ENCODE measurements at places on chromosomes 3 and 15. TPM values are rescaled to one million over a fixed set of nuclear protein-coding genes. Genes with fewer than 3 reads are reported as not detected.

ADCY5 gene
- 0.56 TPM for total RNA-seq

- no peak overlapping the region for H3K27ac ChIP-seq
- H3K36me3 ChIP-seq: no peaks in the 10 kb centered on the region
- H3K4me3 ChIP-seq: no peak overlapping the region
- DNase-seq: peak; percentile 12
These were observed 81.7 kb downstream of the WNT5A start for GRCh38 chr3:55405436-55405835.

EBLN2 gene
- total RNA-seq: 6.4 TPM

GRCh38 chr3:113270786-113271185 lies 59.4 kb downstream of the BOC start:
- no peak overlapping the region for H3K4me3 ChIP-seq
- DNase-seq: no peak
- peaks cover 3% of the 10 kb centered on the region for H3K4me1 ChIP-seq

GRCh38 chr3:155494332-155494731 lies 200.8 kb upstream of the STRIT1 start:
- no peak overlapping the region for H3K27ac ChIP-seq
- no peak overlapping the region for H3K4me3 ChIP-seq
- no peaks in the 10 kb centered on the region for H3K27me3 ChIP-seq

SPCS1 gene
- 50.5 TPM for total RNA-seq

GRCh38 chr3:175778994-175779393 lies 919.9 kb downstream of the NAALADL2 start:
- no peak for DNase-seq
- H3K4me3 ChIP-seq: no peak overlapping the region
- H3K36me3 ChIP-seq: no peaks in the 10 kb centered on the region
- no peak overlapping the region for H3K27ac ChIP-seq
- no peaks in the 10 kb centered on the region for H3K27me3 ChIP-seq
- H3K4me1 ChIP-seq: no peaks in the 10 kb centered on the region

DNA sequence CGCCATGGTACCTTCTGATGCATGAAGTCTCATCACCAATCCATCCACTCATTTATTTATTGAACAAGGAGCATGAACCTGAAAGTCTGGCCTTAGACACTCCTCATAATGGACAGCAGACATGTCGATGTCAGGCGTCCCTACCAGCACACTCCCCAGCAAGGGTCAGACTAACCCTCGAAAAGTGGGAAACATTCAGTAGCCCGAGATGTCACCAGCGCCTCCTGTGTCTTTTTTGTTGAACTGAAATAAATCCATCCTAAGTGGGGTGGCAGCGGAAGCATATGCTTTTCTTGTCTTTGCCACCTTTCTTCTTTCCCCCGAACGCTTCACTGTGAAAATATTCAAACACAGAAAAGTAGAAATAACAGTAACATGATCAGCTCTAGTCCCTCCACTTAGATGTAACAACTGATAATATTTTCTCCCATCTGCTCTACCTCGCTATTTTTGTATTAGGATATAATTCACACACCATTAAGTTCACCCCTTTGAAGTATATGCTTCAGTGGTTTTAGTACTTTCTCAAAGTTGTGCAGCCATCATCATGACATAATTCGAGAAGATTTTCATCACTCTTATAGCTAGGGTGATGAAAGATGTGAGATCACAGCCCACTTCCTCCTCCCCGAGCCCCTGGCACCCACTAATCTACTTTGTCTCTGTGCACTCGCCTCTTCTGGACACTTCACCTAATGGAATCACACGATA lies 121.6 kb downstream of the ADAMTS17 start:
- no peaks in the 10 kb centered on the region for H3K27me3 ChIP-seq
- H3K4me1 ChIP-seq: no peaks in the 10 kb centered on the region
- no peak for DNase-seq
- H3K4me3 ChIP-seq: no peak overlapping the region

DNA sequence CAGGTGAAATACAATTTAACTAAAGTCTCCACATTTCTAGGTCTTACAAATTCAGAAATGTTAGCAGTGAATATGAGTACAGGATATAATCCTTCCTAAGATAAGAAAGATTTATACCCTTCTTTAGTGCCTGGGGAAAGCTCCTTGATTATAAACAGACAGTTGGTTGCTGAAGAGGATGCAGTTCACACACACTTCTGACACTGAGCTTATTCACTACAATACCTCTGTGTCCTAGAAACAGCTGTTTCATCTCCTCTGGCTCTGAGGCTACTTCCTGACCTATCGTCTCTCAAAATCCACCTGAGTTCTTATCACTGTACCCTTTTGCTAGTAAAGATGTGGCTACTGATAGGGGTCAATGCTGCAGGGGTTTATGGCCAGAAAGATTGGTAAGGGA lies 57.1 kb downstream of the TP63 start:
- H3K27me3 ChIP-seq: no peaks in the 10 kb centered on the region
- peaks cover 2% of the 10 kb centered on the region for H3K4me1 ChIP-seq
- H3K27ac ChIP-seq: no peak overlapping the region
- no peaks in the 10 kb centered on the region for H3K36me3 ChIP-seq
- no peak overlapping the region for H3K4me3 ChIP-seq
- DNase-seq: peak; percentile 13

DNA sequence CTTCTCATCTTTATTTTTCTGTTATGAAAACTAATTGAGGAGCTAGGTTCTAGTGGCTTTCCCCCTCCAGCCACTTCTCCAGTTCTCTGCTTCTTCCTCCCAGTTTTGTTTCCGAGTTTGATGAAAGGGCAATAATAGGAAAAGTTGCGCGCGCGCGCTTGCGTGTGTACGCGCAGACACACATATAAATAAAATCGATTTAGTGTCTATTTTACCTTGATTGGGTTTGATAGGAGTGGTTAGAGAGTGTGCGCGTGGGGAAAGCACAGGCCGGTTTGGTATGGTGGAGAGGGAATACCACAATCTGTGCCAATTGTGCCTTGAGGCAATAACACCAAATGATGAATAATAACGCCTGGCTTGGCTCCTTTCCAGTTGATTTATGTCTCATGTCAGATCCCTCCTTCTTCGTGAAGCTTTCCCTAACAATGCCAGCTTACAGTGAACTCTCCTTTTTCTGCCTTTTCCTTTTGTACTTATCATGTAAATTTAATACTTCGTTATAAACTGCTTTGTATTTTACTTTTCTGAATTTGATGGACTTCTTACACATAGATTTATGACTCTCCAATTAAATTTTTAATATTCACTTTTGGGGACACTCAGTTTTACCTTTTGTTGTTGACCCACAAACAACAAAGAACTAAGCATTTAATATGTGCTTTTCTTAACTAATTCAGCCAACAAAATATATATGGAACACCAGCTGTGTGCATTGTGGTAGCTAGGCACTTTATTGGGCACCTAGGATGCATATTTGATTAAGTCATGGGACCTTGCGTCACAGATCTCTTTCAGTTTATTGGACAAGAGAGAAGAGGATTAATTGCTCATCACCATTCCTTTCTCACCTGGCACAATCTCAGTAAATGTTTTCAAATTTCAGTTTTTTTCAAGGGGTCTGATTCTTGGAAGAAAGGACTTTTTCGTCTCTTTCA lies 1.7 kb downstream of the TIPARP start:
- peak overlapping the region; percentile 61 for H3K27ac ChIP-seq
- peak; percentile 86 for DNase-seq
- H3K36me3 ChIP-seq: peaks cover 16% of the 10 kb centered on the region
- peak overlapping the region; percentile 71 for H3K4me3 ChIP-seq
- peaks cover 12% of the 10 kb centered on the region for H3K4me1 ChIP-seq

CD200 gene
- 1.1 TPM for total RNA-seq

DNA sequence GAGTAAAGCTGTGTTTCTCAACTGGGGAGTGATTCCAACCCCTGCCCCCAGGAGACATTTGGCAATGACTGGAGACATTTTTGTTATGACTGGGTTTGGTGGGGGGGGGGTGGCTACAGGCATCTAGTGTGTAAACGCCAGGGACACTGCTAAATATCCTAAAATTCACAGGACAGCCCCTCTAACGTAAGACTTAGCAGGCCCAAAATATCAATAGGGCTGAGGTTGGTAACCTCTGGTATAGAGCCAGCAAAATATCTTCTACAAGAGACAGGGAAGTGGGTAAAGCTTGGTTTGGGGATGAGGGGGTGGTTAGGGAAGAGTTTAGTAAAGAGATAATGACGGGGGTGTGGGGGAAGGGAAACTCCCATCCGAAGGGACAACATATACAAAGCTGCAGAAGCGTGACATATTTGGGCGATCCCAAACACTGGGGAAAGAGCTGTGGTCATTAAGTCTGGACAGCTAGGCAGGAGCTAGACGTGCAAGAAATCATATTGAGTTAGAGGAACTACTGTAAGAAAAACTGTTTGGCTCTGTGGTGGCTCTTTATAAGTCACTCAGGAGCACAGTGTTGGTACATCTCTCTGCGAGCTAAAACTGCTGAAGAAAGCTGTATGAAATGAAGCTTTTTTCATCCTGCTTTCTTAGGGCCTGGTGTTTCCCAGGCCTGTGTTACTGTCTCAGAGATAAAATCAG lies 697 bp upstream of the TRIM69 start:
- H3K36me3 ChIP-seq: peaks cover 3% of the 10 kb centered on the region
- peak; percentile 16 for DNase-seq
- no peak overlapping the region for H3K27ac ChIP-seq
- H3K27me3 ChIP-seq: no peaks in the 10 kb centered on the region
- peaks cover 6% of the 10 kb centered on the region for H3K4me1 ChIP-seq

DNA sequence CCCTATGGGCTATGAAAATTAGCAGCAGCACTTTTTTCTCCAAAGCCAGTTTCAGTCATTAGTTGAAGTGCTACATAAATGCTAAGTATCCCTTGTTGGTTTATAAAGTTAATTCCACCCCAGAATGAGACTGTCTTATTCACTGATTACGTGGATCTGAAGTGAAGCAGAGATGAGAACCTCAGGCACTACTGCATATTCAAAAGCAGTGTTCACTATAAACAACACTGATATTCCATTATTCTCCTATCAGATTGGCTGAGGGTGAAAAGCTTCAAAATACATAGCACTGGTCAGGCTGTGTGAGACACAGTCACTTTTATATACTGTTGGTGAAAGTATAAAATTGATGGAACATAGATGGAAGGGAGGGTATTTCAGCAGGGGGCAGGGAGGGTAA lies 395.7 kb upstream of the RARB start:
- H3K27ac ChIP-seq: no peak overlapping the region
- no peaks in the 10 kb centered on the region for H3K4me1 ChIP-seq
- no peaks in the 10 kb centered on the region for H3K36me3 ChIP-seq
- H3K4me3 ChIP-seq: no peak overlapping the region
- DNase-seq: no peak
- no peaks in the 10 kb centered on the region for H3K27me3 ChIP-seq

GP9 gene
- total RNA-seq: not detected

- H3K36me3 ChIP-seq: no peaks in the 10 kb centered on the region
- H3K27ac ChIP-seq: no peak overlapping the region
- peaks cover 5% of the 10 kb centered on the region for H3K27me3 ChIP-seq
- H3K4me3 ChIP-seq: no peak overlapping the region
These were observed 81.3 kb upstream of the ATP10A start for GRCh38 chr15:25944386-25944785.

GRCh38 chr3:53496984-53497383 lies 2.6 kb downstream of the CACNA1D start:
- no peak overlapping the region for H3K4me3 ChIP-seq
- H3K36me3 ChIP-seq: no peaks in the 10 kb centered on the region
- H3K4me1 ChIP-seq: no peaks in the 10 kb centered on the region
- DNase-seq: no peak

ZBTB11 gene
- 17.2 TPM for total RNA-seq

GATM gene
- total RNA-seq: 0.28 TPM

TUSC7 gene
- not detected for total RNA-seq

DNA sequence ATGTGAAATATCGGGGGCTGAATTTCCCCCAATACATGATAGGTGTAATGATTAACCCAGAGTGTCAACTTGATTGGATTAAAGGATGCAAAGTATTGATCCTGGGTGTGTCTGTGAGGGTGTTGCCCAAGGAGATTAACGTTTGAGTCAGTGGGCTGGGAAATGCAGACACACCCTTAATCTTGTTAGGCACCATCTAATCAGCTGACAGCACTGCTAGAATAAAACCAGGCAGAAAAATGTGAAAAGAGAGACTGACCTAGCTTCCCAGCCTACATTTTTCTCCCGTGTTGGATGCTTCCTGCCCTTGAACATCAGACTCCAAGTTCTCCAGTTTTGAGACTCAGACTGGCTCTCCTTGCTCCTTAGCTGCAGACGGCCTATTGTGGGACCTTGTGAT lies 247.8 kb downstream of the OTOL1 start:
- no peak for DNase-seq
- no peak overlapping the region for H3K4me3 ChIP-seq
- H3K27ac ChIP-seq: no peak overlapping the region
- H3K4me1 ChIP-seq: no peaks in the 10 kb centered on the region

POPDC2 gene
- under 0.01 TPM for total RNA-seq

FETUB gene
- not detected for total RNA-seq

- H3K36me3 ChIP-seq: no peaks in the 10 kb centered on the region
- peaks cover 3% of the 10 kb centered on the region for H3K27me3 ChIP-seq
- H3K4me1 ChIP-seq: no peaks in the 10 kb centered on the region
- no peak overlapping the region for H3K4me3 ChIP-seq
These were observed 370.0 kb upstream of the FRG2C start for GRCh38 chr3:75294124-75294523.

- DNase-seq: peak; percentile 33
- peak overlapping the region; percentile 75 for H3K4me3 ChIP-seq
- peaks cover 8% of the 10 kb centered on the region for H3K27me3 ChIP-seq
- no peaks in the 10 kb centered on the region for H3K36me3 ChIP-seq
- H3K4me1 ChIP-seq: peaks cover 7% of the 10 kb centered on the region
- peak overlapping the region; percentile 31 for H3K27ac ChIP-seq
These were observed 643 bp downstream of the MYO5A start for GRCh38 chr15:52527911-52528563.

DNA sequence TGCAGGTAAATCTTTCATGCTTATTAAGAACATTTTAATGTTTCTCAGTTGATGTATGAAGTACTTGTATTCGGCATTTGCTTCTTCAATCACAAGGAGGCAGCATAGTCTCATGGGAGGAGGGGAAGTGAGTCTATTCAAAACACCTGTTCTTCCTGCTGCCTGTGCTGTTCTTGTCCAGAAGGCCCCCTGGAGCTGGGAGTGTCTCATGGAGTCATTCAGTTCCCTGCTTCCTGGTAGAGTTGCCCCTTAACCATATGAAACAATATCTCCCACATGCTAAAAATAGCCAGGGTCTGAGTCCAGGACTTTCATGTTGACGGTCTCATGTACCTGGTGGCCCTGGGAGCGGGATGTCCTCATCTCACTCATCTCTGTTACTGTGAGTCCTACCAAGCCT lies 15.5 kb upstream of the PPP1R2 start:
- no peaks in the 10 kb centered on the region for H3K36me3 ChIP-seq
- no peaks in the 10 kb centered on the region for H3K4me1 ChIP-seq
- no peak overlapping the region for H3K27ac ChIP-seq
- H3K4me3 ChIP-seq: no peak overlapping the region

- H3K27me3 ChIP-seq: no peaks in the 10 kb centered on the region
- no peak overlapping the region for H3K4me3 ChIP-seq
- H3K27ac ChIP-seq: peak overlapping the region; percentile 1
- H3K4me1 ChIP-seq: peaks cover 27% of the 10 kb centered on the region
These were observed 15.2 kb upstream of the EID1 start for GRCh38 chr15:48862705-48863104.

SNX33 gene
- 12.7 TPM for total RNA-seq

All from IMR-90 (cell line).